Hepatocyte (in vitro differentiated cells): ENCODE measurements at places on chromosomes 7 and 10. TPM values are rescaled to one million over a fixed set of nuclear protein-coding genes. Genes with fewer than 3 reads are reported as not detected.

DNA sequence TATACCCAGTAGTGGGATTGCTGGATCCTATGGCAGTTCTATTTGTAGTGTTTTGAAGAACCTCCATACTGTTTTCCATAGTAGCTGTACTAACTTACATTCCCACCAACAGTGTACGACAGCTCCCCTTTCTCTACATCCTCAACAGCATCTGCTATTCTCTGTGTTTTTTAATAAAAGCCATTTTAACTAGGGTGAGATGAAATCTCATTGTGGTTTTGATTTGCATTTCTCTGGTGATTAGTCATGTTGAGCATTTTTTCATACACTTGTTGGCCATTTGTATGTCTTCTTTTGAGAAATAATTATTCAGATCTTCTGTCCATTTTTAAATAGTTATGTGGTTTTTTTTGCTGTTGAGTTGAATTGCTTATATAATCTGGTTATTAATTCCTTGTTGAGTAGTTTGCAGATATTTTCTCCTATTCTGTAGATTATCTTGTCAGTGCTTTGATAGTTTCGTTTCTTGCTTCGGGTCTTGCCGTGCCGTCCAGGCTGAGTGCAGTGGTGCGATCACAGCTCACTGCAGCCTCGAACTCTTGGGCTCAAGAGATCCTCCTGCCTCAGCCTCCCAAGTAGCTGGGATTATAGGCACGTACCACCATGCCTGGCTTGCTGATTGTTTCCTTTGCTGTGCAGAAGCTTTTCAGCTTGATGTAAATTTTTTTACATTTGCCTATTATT, 12.0 kb downstream of the MTG1 start:
- no peaks in the 10 kb centered on the region for H3K27me3 ChIP-seq
- no peak for DNase-seq
- no peaks in the 10 kb centered on the region for H3K4me1 ChIP-seq
- no peak overlapping the region for H3K27ac ChIP-seq
- H3K4me3 ChIP-seq = no peak overlapping the region
- H3K36me3 ChIP-seq = peaks cover 9% of the 10 kb centered on the region

DNA sequence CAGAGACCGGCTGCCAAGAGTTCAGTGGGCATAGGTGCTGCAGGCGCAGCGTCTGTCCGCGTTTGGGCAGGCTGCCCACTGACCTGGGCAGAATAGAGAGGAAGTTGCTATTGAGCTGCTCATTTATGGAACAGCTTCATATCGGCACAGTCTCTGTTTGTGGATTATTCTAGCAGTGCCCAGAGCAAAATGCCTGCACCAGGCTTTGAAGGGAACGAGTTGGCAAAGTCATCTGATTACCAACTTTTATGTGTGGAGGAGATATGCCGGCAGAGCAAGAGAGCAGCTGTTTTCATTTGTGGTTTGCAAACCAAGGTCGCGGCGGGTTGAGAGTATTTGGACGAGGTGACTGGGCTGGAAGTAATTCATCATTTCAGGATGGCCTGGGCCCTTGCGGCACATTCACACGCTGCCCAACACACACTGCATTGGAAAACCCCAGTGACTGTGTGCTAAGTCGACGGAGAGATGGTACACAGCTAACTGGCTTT, 228.5 kb downstream of the TCERG1L start:
- no peak overlapping the region for H3K27ac ChIP-seq
- no peaks in the 10 kb centered on the region for H3K27me3 ChIP-seq
- H3K4me1 ChIP-seq = no peaks in the 10 kb centered on the region
- no peak overlapping the region for H3K4me3 ChIP-seq
- H3K36me3 ChIP-seq = no peaks in the 10 kb centered on the region

DNA sequence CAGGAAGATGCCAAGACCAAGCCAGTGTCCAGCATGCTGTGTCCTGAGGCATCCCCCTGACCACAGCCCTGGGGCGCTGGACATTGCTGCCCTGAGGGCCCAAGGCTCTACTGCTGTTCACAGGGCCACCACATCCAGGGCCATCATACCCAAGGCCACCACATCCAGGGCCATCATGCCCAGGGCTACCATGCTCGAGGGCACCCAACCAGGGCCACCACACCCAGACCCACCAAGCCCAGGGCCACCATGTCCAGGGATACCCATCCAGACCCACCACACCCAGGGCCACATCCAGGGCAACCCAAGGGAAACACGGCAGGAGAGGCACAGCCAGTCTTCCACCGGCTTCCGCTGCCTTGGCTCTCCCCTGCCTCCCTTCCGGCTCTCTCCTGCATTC, 17.1 kb downstream of the STK32C start:
- H3K27me3 ChIP-seq = peaks cover 16% of the 10 kb centered on the region
- no peaks in the 10 kb centered on the region for H3K36me3 ChIP-seq
- no peak overlapping the region for H3K27ac ChIP-seq
- no peak for DNase-seq
- H3K4me3 ChIP-seq = no peak overlapping the region
- no peaks in the 10 kb centered on the region for H3K4me1 ChIP-seq

DNA sequence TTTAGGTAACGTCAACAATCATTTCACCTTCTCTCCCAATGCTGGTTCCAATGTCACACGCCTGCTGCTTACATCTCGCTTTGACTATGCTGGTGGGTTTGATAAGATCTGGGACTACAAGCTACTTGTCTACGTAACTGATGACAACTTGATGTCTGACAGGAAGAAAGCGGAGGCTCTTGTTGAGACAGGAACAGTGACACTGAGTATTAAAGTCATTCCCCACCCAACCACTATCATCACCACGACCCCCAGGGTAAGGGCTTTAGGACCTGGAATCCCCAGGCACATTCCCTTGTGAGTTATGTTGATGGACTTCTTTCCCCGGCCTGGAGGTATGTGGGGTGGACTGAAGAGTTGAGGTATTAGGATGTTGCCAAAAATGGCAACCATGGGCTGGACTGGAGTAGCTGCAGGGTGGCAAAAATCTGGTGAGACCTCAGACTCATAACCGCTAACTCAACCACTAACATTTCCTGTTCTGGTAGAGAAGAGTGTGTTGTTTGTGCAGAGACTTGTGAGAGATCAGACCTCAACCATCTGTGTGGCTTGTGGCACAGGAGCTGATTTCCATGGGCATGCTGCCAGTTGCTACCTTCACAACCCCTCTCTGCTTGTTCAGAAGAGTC, 59.2 kb downstream of the CDHR3 start:
- H3K27ac ChIP-seq = no peak overlapping the region
- no peaks in the 10 kb centered on the region for H3K27me3 ChIP-seq
- no peak for DNase-seq
- no peak overlapping the region for H3K4me3 ChIP-seq
- no peaks in the 10 kb centered on the region for H3K36me3 ChIP-seq

Gene SHLD2
- 43.3 and 44.5 TPM in 2 replicates for total RNA-seq

- H3K4me1 ChIP-seq = no peaks in the 10 kb centered on the region
- peaks cover 3% of the 10 kb centered on the region for H3K27me3 ChIP-seq
- no peak overlapping the region for H3K27ac ChIP-seq
- no peak for DNase-seq
- H3K36me3 ChIP-seq = no peaks in the 10 kb centered on the region
These were observed 35.4 kb upstream of the FAM180A start for GRCh38 chr7:135784013-135784412.

DNA sequence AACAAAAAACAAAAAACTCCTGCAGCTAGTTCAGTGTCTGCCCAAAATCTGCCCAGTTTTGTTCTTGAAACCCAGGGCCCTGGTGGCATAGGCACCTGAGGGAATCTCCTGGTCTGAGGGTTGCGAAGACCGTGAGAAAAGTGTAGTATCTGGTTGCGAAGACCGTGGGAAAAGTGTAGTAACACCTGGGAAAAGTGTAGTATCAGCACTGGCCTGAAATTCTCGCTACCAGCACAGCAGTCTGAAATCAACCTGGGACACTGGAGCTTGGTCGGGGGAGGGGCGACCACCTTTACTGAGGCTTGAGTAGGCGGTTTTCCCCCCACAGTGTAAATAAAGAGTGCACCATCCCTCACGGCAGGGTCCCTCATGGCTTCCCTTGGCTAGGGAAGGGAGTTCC, 82.5 kb upstream of the SP4 start:
- H3K27ac ChIP-seq = no peak overlapping the region
- H3K4me3 ChIP-seq = no peak overlapping the region
- H3K27me3 ChIP-seq = no peaks in the 10 kb centered on the region
- H3K36me3 ChIP-seq = no peaks in the 10 kb centered on the region
- H3K4me1 ChIP-seq = no peaks in the 10 kb centered on the region
- no peak for DNase-seq

Gene CDHR1
- total RNA-seq = 0.03 and 0.24 TPM in 2 replicates

Gene CTTNBP2
- total RNA-seq = 10.9 and 14.5 TPM in 2 replicates

DNA sequence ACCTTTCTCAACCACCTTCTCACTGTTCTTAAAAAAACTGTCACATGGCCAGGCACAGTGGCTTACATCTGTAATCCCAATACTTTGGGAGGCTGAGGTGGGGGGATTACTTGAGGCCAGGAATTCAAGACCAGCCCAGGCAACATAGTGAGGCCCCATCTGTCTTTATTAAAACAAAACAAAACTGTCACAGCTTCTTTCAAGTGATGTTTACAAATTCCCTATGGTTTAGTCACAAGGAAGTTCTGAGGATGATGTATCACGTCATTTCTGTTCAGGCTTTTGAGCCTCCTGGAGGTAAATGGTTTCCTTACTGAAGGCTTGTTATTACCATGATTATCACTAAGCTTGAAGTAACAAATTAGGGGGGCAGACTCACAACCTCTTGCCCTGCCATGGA, 186.2 kb downstream of the CFTR start:
- H3K27ac ChIP-seq = peak overlapping the region; percentile 83
- H3K27me3 ChIP-seq = no peaks in the 10 kb centered on the region
- peaks cover 22% of the 10 kb centered on the region for H3K4me1 ChIP-seq
- no peak for DNase-seq
- no peak overlapping the region for H3K4me3 ChIP-seq

GRCh38 chr10:87608756-87609155, 50.9 kb upstream of the PAPSS2 start:
- H3K36me3 ChIP-seq = no peaks in the 10 kb centered on the region
- no peak overlapping the region for H3K4me3 ChIP-seq
- DNase-seq = peak; percentile 37
- H3K27me3 ChIP-seq = no peaks in the 10 kb centered on the region
- H3K27ac ChIP-seq = no peak overlapping the region
- H3K4me1 ChIP-seq = peaks cover 4% of the 10 kb centered on the region

Gene HYAL4
- total RNA-seq = 0.07 TPM in 1 of 2 replicates, not detected in the other

DNA sequence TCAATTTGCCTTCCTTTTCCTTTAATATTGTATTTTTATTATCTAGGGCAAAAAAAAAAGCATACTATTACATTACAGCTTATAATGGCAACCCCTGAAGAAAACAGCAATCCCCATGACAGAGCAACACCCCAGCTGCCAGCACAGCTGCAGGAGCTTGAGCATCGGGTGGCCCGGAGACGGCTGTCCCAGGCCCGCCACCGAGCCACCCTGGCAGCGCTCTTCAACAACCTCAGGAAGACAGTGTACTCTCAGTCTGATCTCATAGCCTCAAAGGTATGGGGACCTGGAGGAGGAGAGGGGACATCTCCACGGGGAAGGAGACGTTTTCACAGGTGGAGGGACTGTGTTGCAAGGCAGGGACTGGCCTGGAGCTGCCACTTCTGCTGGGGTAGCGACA, 6.8 kb downstream of the STRA8 start:
- no peaks in the 10 kb centered on the region for H3K4me1 ChIP-seq
- no peak for DNase-seq
- no peaks in the 10 kb centered on the region for H3K36me3 ChIP-seq
- H3K4me3 ChIP-seq = no peak overlapping the region
- H3K27me3 ChIP-seq = peaks cover 3% of the 10 kb centered on the region

Gene CPA2
- total RNA-seq = 198 and 298 TPM in 2 replicates

DNA sequence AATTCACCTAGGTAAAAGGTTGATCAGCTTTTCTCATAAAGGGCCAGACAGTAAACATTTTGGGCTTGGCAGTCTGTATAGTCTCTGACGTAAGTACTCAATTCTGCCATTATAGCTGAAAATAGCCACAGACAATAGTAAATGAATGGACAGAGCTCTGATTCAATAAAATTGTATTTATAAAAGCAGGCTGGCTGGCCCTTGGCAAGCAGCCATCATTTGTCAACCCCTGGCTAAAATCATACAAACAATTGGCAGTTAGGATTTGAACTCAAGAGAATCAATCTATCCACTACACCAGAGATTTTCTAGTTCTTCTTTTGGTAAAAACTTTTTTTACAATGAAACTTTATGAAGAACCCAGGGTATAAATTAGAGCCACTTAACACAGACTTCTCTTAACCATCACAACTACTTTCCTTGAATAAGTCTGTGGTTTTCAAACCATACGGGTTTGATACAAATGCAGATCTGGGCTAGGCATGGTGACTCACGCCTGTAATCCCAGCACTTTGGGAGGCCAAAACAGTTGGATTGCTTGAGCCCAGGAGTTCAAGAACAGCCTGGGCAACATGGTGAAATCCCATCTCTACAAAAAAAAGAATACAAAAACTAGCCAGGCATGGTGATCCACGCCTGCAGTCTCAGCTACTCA, 124.5 kb downstream of the SLC16A9 start:
- no peak for DNase-seq
- no peaks in the 10 kb centered on the region for H3K27me3 ChIP-seq
- no peak overlapping the region for H3K4me3 ChIP-seq
- H3K4me1 ChIP-seq = no peaks in the 10 kb centered on the region

- H3K36me3 ChIP-seq = no peaks in the 10 kb centered on the region
- no peaks in the 10 kb centered on the region for H3K4me1 ChIP-seq
- no peak for DNase-seq
These were observed 360.4 kb downstream of the PARD3 start for GRCh38 chr10:34454590-34455261.

Gene KCNMA1
- total RNA-seq = 26.0 and 42.6 TPM in 2 replicates

- no peak for DNase-seq
- H3K36me3 ChIP-seq = no peaks in the 10 kb centered on the region
- no peaks in the 10 kb centered on the region for H3K27me3 ChIP-seq
- peaks cover 7% of the 10 kb centered on the region for H3K4me1 ChIP-seq
- no peak overlapping the region for H3K27ac ChIP-seq
These were observed 67.2 kb downstream of the FAM107B start for GRCh38 chr10:14707481-14707880.

DNA sequence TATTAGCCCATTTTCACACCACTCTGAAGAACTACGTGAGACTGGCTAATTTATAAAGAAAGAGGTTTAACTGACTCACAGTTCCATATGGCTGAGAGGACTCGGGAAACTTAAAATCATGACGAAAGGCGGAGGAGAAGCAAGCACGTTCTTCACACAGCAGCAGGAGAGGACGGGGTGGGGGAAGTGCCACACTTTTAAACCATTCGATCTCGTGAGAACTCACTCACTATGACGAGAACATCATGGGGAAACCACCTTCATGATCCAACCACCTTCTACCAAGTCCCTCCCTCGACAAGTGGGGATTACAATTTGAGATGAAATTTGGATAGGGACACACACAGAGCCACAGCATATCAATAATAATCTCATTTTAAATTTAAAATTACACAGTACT, 80.2 kb downstream of the VWDE start:
- H3K4me1 ChIP-seq = no peaks in the 10 kb centered on the region
- H3K4me3 ChIP-seq = no peak overlapping the region
- no peaks in the 10 kb centered on the region for H3K27me3 ChIP-seq
- no peaks in the 10 kb centered on the region for H3K36me3 ChIP-seq

Gene KIF20B
- 6.5 and 6.9 TPM in 2 replicates for total RNA-seq

DNA sequence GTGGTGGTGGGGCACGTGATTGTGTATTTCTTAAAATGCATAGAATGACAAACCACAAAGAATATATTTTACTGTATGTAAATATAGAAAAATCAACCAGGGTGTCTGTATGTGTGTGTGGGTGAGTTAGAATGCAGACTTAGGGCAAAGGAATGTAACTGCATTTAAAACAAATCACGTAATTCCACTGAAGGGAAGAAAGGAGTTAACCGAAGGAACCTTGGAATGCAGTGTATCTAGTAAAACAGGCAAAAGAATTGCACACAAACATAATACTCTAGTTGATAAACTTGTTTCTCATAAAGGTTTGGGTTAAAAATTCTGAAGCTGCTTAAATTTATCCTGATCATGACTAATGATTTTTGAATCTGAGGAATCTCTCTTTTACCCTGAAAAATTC, 134.9 kb downstream of the ADRA2A start:
- no peaks in the 10 kb centered on the region for H3K4me1 ChIP-seq
- peak; percentile 17 for DNase-seq
- peak overlapping the region; percentile 13 for H3K27ac ChIP-seq
- no peak overlapping the region for H3K4me3 ChIP-seq
